ENCODE measurements at places on chromosomes 6 and 20.
A peak's percentile ranks its signal among the peaks of the same experiment; 100 is the strongest.

GRCh38 chr6:11875325-11876109 lies 96.9 kb upstream of the ADTRP start:
- no peak for DNase-seq

- no peak for DNase-seq
These were observed 190.8 kb downstream of the GMDS start for GRCh38 chr6:2054516-2055067.

DNA sequence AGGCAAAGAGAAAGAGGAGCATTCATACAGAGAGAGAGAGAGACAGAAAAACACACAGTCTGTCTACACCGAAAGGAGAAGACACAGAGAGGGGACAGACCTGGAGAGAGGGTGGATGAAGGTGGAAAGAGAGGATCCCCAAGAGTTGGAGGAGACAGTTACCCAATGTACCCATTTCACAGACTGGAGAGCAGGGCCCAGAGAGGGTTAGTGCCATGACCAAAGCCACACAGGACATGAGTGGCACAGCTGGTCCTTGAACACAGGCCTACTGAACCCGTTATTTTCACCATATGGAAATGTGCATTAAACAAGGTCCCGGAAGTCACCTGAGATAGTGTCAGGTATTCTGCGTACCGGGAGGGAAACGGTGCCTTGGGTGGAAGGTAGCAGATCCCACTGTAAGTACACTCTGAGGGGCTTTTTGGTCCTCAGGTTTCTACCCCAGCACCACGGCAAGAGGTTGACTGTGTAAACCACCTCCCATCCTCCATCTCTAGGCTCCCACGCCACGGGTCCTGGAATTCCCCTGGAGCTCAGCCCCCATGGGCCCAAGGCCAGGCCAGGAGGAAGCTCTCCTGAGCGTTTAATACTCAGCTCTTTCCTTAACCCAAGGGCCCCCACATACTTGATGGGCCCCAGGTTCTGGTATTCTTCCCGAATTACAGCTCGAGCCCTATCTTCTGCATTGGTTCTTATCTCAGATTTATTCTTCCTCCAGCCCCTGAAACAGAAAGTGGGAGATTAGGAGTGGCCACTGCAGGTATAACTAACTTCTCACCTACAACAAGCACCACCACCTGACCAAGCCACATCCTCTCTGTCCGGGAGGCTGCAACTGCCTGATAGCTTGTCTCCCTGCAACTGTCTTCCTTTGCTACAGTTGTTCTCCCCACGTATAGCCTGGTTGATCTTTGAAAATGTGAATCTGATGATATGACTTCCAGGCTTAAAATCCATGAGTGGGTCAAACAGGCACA lies 38.4 kb upstream of the OCSTAMP start:
- no peak for DNase-seq

DNA sequence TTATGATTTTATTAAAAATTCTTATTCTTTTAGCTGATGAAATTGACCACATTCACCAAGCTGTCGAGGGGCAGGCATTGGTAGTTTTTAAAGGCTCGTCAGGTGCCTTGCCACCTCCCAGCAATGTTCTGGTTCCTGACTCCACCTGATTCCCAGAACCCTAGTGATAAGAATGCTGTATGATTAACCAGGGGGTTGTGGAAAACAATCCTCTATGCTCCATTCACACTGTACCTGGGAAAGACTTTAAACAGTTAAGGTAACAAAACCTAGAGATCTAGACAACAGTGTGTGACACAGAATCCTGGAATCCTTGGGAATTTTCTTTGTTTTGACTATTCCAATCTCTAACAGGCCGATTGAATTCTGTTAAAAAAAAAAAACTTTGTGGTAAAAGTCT lies 165.7 kb upstream of the OLIG3 start:
- no peak for DNase-seq

DNA sequence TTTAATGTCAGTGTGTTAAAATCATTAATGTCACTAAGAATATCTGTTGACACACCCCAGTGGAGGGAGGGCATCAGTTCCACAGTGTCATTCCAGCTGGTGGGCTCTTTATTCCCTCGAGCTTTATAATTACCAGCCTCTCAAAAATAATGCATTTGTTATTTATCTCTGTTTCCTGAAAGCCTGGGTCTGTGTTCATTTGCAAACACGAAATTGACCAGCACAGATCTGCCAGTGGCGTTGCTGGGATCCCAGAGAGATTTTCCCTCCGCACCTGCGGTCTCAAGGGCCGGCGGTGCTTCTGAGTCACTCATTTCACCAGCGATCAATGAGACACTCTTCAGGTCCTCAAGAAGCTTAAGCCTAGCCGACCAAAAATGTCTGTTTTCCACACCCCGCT lies 5.7 kb upstream of the PYGB start:
- no peak for DNase-seq

- DNase-seq = no peak
These were observed 32.9 kb downstream of the NUDT3 start for GRCh38 chr6:34359418-34360158.

DNA sequence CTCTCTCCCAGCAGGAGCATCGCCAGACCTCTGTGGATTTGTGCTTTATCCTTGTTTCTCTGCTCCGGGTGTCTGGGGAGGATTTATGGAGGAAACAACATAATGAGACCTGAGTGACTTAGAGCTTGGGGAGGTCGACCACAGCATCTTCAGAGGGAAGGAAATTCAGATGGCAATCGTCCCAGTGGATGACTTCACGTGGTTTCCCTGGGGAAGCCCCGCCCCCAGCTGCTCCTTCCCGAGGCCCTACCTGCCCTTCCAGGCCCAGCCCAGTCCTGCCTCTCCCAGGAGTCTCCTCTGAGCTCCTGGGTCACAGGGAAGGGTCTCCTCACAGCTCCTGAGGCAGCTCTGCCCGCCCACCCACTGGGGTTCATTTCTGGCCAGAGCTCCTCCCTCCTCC lies 430.3 kb upstream of the SULF2 start:
- no peak for DNase-seq

- DNase-seq = no peak
These were observed 12.8 kb downstream of the NHSL1 start for GRCh38 chr6:138486249-138487101.

DNA sequence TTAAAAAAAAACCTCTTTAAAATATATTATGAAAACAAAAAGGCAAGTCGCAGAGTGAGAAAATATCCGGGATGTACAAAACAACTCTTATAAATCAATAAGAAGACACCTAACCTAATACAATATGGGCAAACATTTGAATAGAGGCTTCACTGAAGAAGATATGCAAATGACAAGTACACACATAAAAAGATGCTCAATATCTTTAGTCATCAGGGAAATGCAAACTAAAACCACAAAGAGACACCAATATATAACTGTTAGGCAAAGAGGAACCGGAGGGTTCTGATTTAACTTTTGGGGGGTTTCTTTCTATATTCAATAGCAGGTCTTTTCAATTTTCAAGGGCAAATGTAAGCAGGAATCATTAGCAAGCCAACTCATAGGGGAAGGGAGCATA lies 480.7 kb upstream of the SPTLC3 start:
- no peak for DNase-seq

DNA sequence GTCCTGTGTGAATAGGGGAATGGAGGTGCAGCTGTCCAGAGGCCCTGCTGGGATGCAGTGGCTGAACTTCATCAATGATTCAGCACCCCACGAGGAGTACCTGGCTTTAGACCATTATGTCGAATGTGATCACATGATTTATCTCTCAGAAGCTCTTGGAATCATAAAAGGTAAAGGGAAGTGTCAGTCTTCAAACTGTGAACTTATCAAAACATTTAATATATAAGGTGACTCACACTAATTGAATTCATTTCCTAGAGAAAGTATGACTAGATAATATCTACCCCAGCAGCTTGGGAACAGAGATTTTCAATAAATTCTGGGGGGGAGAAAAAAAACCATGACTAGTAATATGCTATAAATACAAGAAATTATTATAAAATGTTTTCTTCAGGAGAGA lies 29.5 kb downstream of the ALDH8A1 start:
- DNase-seq = no peak

GRCh38 chr6:36389353-36389752 lies 1.9 kb upstream of the ETV7 start:
- no peak for DNase-seq

GRCh38 chr6:53487080-53487479 lies 57.8 kb downstream of the GCLC start:
- no peak for DNase-seq

DNA sequence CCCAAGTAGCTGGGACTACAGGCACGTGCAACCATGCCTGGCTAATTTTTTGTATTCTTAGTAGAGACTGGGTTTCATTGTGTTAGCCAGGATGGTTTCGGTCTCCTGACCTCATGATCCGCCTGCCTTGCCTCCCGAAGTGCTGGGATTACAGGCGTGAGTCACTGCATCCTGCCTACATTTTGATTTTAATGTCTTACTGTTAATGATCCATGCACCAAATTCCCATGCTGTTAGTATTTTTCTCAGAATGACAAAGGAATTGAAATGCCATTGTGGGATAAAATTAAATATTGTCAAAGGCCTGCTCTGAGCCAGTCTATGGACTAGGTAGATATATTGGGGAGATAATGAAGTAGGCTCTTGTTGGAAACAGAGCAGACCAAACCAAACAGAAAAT lies 28.2 kb downstream of the CBFA2T2 start:
- peak; percentile 57 for DNase-seq

DNA sequence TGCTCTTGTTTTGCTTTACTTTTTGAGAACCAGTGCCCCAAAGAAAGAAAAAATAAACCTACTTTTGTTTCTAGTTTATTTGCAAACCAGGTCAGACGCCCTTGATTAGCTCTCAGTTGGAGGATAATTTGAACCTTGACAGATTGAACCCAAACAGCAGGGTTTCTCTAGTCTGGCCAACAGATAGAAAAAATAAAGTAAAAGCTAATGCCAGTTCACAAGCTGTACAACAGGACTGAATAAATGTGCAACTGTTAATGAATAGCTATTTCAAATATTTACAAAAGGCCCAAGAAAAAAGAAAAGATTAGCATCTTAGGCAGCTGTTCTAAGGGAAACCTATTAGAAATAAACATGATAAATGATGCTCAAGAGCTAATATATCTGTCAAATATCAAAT lies 331.8 kb downstream of the CDKAL1 start:
- DNase-seq = no peak

DNA sequence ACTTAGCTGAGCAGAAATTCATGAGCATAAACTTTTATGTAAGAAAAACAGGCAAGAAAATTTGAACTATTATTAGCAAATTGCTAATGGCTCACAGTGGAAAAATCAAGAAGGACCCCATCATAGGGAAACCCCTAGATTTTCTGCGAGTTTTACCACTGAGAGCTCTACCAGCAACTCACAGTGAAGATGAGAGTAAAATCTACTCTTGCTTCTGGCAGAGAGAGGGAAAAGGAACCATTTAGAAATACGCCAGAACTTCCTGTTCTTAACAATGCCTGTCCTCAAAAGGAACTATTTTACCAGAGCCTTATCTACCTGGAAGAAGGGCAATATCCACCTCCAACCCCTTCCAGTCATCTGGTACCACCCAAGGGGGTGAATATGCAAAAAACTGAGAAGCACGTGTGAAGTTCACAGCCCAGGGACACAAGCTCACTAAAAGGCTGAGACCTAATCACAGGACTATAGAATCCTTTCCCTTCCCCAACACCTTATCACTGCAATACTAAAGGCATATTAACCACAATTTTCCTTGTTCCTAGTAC lies 34.4 kb upstream of the ASF1A start:
- DNase-seq = no peak

GRCh38 chr6:52201046-52201445 lies 14.9 kb downstream of the IL17A start:
- no peak for DNase-seq

GRCh38 chr6:42782689-42783176 lies 881 bp downstream of the BICRAL start:
- peak; percentile 74 for DNase-seq

- DNase-seq = no peak
These were observed 490.0 kb downstream of the GRIK2 start for GRCh38 chr6:101883505-101883904.

- DNase-seq = no peak
These were observed 269.0 kb downstream of the HDGFL1 start for GRCh38 chr6:22838345-22838744.
